ENCODE measurements at places on chromosomes 3 and 15. TPM values are rescaled to one million over a fixed set of nuclear protein-coding genes. Genes with fewer than 3 reads are reported as not detected.

Gene C3orf49
- total RNA-seq, result not detected

Gene RASL12
- total RNA-seq, result 108 TPM

Gene SLC15A2
- total RNA-seq, result 0.50 TPM

Gene ALPK3
- total RNA-seq, result 0.87 TPM

Gene CXCR6
- total RNA-seq, result not detected

Gene BFSP2
- not detected for total RNA-seq

Gene LRRC31
- total RNA-seq, result not detected

Gene TGM4
- total RNA-seq, result not detected

Gene IMPG2
- 0.33 TPM for total RNA-seq

Gene CHRNA3
- not detected for total RNA-seq

Gene CD200R1L
- total RNA-seq, result not detected

Gene REC114
- not detected for total RNA-seq

Gene GOLGA8J
- not detected for total RNA-seq

Gene UROC1
- total RNA-seq, result not detected

Gene KNG1
- not detected for total RNA-seq

Gene PLOD2
- 66.2 TPM for total RNA-seq

Gene IFT122
- total RNA-seq, result 27.1 TPM

Gene OCA2
- total RNA-seq, result not detected

Gene TF
- 0.17 TPM for total RNA-seq

Gene OXTR
- total RNA-seq, result 0.15 TPM

Gene DUOXA2
- total RNA-seq, result not detected

Gene TIMMDC1
- total RNA-seq, result 60.4 TPM

Gene PLA2G4E
- total RNA-seq, result under 0.01 TPM

Gene FAM107A
- under 0.01 TPM for total RNA-seq

Gene SCG5
- total RNA-seq, result 15.3 TPM

Gene ASB14
- total RNA-seq, result not detected

Gene GPR87
- total RNA-seq, result 0.29 TPM

Gene PRR20G
- not detected for total RNA-seq

Gene PIERCE2
- 1.2 TPM for total RNA-seq

Gene FBXW12
- total RNA-seq, result 0.15 TPM

Gene TMIE
- total RNA-seq, result not detected

Gene WDR93
- not detected for total RNA-seq

Gene PCSK6
- 0.15 TPM for total RNA-seq

Gene NR1I2
- total RNA-seq, result not detected

Gene FETUB
- total RNA-seq, result not detected
